Stimulated activated CD8-positive, alpha-beta memory T cell treated with anti-CD3 and anti-CD28 coated beads, Interleukin-4, amount 100 ng/mL, for 1 hour (primary cell): ENCODE measurements at places on chromosomes 11 and 22.

DNA sequence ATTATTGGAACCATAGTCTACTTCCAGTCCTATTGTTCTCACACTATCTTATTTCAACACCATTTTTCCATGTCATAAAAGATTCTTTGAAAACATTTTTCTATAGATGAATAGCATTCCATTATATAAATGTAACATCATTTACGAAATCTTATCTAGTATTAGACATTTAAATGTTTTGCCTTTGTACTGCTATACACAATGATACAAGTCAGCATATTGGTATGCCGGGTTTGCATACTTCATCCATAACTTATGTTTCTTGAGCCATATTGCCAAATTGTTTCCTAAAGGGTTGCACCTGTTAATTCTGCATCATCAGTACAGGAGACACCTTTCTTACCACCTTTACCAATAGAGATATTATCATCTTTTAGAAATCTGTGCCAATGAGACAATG, 68.2 kb downstream of the SYT13 start:
- DNase-seq: no peak

GRCh38 chr11:4647766-4648165, 4.0 kb downstream of the OR51E1 start:
- DNase-seq: no peak

GRCh38 chr11:47529951-47530350, 23.0 kb downstream of the CELF1 start:
- DNase-seq: no peak

GRCh38 chr11:88363648-88364065, 26.1 kb upstream of the CTSC start:
- no peak for DNase-seq

GRCh38 chr11:117279711-117280376, 11.3 kb upstream of the BACE1-AS start:
- no peak for DNase-seq

GRCh38 chr11:18193010-18193409, 20.4 kb downstream of the MRGPRX4 start:
- DNase-seq: no peak

DNA sequence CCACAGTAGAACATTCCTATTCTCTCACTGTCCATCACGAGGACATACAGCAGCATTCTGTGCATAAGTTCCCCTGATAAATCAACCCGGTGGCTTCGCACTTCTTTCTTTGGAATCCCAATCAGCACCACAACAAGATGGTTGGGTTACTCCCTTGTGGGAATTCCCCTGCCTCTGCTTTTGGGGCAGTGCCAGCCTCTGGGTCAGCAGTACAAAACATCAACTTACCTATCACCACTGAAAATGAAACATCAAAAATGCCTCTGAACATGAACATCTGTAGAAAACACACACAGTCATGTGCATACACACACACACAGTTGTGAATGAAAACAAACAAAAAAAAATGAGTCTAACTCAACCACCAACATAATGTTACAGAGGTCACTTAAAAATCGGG, 79.3 kb downstream of the KCNA4 start:
- no peak for DNase-seq

GRCh38 chr11:72375241-72375960, 58.9 kb downstream of the CLPB start:
- no peak for DNase-seq

- no peak for DNase-seq
These were observed 9.8 kb downstream of the TRAF6 start for GRCh38 chr11:36500315-36500721.

GRCh38 chr22:36998620-36999351, 20.5 kb downstream of the TST start:
- DNase-seq: no peak

DNA sequence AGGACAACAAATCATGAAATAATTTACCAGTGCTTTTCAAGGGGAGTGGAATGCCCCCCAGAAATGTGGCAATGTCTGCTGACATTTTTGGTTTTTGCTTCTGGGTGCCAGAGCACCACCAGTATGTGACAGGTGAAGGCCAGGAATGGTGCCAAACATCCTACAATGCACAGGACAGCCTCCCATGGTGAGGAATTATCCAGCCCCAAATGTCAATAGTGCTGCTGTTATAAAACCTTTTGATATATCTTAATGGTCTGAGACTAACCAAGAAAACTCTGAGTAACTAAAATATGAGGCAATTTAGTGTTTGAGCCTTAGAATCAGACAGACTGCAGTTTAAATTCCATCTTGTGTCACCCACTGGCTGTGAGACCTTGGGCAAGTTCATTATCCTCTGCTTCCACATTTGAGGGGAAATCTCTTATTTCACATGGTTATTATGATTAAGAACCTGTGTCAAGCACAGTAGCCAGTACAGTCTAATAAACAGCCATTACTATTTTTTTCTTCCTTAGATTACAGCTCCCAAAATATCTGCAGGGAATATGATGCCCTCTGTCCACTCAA, 69.5 kb downstream of the AMBRA1 start:
- DNase-seq: no peak

GRCh38 chr11:495537-495931, 11.5 kb downstream of the RNH1 start:
- DNase-seq: no peak

- no peak for DNase-seq
These were observed 407.1 kb upstream of the LRRC4C start for GRCh38 chr11:41866525-41866924.

DNA sequence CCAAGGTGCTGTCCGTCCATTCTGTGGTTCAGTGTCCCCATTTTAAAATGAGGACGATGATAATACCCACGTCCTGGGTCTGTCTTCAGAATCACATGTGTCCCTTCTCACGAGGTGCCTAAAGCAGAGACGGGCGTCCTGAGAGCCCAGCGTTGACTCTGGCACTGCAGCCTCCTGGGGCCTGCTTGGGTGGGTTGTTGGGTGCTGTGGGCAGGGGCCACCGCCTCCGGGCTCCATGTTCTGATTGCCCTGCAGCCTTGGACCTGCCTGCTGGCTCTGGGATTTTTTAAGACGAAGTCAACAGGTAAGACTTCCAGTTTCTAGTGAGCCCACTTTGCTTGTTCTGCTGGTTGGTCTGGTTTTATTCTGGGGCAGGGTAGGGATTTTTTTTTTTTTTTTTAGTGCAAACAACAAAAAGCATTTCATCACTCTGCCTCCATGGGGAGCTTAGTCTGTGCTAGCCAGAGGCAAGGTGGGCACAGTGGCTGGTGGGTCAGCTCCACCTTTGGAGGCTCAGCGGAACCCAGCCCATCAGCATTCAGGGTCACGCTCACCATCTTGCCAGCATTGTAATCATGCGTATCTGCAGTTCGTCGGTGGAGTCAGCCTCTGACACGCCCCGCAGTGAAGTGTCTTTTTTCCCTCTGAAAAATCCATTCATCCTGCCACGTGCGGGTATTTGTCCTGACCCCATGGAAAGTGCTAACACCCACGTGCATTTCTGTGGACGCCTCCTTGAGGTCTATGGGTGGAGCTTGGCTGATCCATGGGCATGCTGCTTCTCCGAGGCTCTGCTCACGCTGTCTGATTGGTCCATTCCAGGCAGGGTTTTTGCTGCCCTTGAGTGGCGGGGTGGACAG, 28.3 kb downstream of the NADSYN1 start:
- DNase-seq: no peak

GRCh38 chr11:64915376-64915887, 1.6 kb downstream of the ATG2A start:
- no peak for DNase-seq

DNA sequence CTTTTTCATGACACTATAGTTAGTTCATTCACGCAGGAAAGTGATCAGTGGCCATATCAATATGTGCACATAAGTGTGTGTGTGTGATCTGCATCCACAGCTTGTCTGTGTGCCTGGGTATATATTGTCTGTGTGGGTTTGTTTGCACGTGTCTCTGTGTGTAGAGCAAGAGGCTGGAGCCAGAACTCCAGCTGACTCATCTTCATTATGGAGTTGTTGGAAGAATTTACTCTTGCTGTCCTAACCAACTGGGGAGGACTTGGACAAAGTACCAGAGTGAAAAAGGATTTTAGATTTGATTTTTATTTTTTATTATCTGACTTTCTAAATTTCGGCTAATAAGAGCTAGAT, 63.9 kb downstream of the TP53I11 start:
- DNase-seq: no peak

- no peak for DNase-seq
These were observed at the start of gene PPP1R14B for GRCh38 chr11:64246871-64247728. TSS of gene PPP1R14B (minus strand) at chr11:64246943. CDS start at chr11:64246673, 270 bp downstream.

- DNase-seq: no peak
These were observed 625.2 kb upstream of the CADM1 start for GRCh38 chr11:116129456-116129855.

GRCh38 chr11:62104816-62105653, 18.8 kb upstream of the INCENP start:
- DNase-seq: no peak

DNA sequence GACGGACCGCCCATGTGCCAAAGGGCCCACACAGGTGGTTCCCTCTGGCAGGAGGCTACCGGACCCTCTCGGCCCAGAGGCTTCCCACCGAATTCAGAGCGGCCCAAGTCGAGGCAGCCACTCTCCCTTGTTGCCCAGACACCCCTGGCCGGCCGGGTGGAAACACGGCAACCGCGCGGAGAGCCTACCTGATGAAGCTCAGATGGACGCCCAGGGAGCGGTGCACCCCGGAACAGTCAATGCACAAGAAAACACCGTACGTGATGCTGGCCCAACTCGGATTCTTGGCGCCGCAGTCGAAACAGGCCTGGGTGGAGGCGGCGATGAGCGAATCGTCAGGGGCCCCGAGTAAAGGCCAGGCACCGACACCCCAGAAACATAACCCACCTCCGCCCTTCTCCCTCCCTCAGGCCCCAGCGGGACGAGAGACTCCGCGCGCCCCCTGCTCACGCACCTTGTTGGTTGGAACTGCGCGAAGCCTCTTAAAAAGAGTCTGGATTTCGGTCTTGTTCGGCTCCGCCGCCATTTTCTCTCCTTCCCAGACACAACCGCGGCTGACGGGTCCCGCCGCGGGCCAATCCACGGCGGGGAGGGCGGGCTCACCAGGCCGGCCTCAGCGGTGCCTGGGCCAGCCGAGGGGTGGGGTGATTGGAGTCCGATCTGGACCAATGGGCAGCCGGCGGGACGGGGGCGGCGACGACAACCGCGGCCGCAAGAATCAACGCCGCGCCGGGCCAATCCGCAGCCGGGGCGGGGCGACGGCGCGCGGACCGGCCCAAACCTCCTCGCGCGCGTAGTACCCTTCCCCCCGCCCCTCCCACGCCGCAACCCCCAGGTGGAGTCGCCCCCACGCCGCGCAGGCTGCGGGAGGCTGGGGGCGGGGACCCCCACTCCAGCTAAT, at the start of gene ARFGAP2:
ARFGAP2 (minus strand) TSS at position 552 of the 901 bp plus-strand sequence; CDS start at position 526, 26 bp downstream.
- DNase-seq: peak; percentile 90

- no peak for DNase-seq
These were observed 3.4 kb downstream of the SIK2 start for GRCh38 chr11:111605681-111606080.

DNA sequence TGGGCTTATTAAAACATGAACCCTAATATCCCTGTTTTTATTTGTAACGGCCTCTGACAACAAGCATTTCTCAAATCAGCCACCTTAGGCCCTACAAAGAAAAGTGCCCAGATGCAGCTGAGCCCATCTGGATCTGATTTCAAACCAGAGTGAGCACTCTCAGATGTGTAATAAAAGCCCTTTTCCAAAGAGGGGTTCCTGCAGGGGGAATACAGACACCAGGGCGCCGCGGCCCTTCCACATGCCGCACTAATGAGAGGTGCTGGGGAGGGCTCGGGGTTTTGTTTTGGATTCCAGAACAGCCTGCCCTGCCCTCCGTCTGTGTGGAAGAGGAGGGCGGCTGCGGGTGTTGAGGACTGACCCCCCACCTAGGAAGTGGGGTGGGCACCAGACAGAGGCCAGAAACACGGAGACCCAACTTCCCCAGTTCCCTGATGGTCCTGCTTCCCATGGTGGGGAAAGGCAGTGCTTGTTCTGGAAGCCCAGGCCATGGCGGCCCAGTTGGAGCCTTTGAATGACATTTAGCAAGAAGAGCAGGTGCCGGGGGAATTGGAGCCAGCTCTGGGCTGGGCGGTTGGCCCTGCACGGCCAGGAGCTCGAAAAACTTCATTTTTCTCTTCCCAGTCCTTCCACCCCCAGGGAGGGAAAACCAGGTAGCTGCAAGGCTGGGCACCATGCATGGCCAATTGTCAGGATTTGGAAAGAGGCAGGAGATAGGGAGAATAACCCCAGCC, 63.7 kb downstream of the MACROD1 start:
- DNase-seq: no peak

- no peak for DNase-seq
These were observed 637.0 kb downstream of the OPCML start for GRCh38 chr11:132895340-132895739.

DNA sequence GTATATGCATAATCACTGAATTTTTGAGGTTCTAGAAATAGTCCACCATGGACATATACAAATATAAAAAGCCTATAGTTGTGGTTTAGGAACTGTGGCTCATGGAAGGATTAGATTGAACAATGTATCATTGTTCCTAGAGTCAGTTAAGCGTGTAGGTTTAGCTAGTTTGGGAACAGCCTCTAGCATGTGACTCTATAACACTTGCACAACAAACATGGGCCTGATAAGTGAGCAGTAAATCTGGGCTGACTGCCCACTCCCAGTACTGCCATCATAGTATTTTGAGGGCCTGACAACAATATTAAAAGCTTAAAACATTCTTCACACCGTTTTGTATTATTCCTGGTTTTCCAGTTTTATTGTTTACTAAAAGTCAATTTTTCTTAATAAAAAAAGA, 47.0 kb downstream of the YAP1 start:
- no peak for DNase-seq

- DNase-seq: no peak
These were observed 259.1 kb upstream of the PLET1 start for GRCh38 chr11:112519751-112520150.

DNA sequence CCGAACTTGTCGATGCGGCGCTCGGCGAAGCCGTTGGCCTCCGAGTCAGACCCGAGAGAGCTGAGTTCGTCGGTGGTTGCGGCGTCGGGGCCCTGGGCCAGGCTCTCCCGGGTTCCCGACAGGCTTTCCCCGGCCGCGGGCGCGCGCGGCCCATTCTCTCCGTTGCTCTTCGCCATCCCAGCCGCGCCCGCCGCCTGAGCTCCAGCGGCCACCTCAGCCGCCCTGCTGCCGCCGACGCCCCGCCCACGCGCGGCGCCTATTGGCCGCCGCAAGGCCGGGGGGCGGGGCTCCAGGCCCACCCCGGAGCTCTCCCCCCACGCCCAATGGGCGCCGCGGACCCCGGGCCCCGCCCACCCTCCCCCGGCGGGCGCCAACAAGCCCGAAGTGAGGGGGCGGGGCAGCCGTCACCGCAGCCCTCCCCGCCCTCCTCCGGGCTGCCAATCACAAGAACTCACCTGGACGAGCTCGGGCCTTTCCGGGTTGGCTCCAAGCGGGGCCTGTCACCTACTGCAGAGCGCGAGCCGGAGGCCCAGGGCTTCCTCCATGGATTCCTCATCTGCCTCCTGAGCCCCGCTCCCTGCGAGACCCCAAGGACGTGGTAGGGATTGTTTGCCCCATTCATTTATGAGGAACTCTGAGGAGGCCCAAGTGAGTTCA, at the start of gene TBC1D10A:
TBC1D10A (minus strand) TSS at position 236 of the 657 bp plus-strand sequence; CDS start at position 176, 60 bp downstream.
- peak; percentile 80 for DNase-seq

DNA sequence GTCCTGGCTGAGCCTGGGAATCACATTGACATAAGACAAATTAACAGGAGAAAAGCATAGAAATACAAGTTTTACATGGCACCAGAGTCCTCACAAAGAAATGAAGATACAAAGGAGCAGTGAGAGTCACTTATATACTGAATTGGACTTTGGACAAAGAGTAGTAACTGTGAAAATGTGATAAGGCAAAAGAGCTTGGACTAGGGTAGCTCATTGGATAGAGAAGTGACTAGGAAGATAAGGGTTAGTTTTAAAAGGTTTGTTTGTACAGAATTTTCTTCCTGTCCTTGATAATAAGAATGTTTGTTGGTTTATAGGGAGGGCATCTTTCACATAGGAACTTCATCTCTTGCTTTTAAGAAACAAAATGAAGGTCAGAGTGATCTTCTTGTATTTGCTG, 17.9 kb upstream of the NUCB2 start:
- DNase-seq: no peak
